Central memory CD8-positive, alpha-beta T cell (primary cell): ENCODE measurements at places on chromosomes 13 and 19.

DNA sequence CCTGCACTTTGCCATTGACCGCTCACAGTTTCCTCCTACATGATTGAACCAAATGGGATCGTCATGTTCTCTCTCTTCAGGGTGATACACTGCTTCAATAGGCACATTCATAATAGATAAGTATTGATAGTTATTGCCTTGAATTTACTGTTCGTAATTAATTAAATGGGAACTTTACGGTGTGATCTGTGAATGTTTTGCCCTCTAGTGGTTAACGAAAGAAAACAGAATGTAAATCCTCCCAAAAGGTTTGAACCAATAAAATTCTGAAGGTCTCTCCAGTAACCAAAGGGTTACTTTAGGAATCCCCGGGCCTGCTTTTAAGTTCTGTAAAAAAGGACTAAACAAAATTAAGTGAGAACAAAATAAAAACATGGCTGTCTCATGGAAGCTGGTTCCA is 389.3 kb downstream of the DACH1 start:
- DNase-seq = no peak

DNA sequence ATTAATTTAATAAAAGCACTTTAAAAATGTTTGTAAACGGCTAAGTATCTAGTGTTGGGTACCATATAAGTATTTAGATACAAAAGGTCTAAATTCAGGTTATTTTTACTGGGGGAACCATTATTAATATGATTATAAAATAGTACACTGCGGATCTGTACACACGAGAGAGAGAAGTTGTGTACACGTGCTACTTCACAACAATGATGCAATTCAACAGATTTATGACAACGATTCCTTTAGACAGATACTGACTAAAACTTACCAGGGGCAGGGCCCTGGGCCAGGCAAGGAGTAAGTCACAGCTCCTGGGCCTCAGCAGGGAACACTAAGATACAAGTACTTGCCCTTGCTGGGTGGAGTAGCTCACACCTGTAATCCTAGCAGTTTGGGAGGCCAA is 29.1 kb upstream of the TPTE2 start:
- no peak for DNase-seq

DNA sequence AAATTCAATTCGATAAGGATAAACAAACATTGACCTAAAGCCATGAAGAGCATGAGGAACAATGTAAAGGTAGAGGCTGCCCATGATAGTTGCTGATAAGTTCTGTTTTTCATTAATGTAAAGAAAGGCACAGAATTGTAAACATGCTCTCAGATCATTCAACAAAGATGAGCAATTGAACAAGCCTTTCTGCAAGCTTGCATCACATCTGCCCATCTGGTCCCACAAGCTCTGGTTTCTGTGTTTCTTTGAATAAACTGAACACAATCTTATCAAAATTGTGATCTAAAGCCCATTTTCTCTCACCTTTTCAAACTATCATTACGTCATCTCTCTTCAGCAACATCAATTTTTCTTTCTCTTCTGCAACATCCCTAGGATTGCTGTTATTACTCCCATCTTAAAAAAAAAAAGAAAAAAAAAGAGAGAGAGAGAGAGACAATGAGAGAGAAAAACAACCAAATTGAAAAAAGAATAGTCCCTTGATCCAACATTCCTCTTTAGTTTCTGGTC is 487.2 kb upstream of the GPC6 start:
- no peak for DNase-seq

GRCh38 chr13:105442949-105443699 is 1092.3 kb downstream of the EFNB2 start:
- DNase-seq = no peak

DNA sequence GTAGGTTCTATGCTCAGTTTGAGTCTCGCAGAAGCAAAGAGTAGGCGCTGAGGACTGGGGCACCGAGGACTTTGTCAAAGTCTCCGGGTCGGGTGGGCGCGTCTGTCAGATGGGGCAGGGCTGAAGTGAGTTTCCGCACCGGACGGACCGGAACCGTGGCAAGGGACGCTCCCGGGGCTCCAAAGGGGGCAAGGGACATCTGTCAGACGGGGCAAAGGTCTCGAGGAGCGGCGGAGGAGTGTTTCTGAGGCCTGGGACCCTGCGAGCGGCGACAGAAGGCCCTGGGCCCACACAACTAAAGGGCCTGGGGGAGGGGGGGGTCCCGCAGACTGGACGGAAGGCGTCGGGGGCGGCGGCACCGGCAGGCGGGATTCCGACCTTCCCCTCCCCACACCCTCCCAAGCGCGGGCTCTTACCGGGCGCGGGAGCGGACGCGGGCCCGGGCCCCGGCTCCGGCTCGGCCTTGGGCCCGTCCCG is 13.3 kb upstream of the AKAP8L start:
- DNase-seq = no peak

DNA sequence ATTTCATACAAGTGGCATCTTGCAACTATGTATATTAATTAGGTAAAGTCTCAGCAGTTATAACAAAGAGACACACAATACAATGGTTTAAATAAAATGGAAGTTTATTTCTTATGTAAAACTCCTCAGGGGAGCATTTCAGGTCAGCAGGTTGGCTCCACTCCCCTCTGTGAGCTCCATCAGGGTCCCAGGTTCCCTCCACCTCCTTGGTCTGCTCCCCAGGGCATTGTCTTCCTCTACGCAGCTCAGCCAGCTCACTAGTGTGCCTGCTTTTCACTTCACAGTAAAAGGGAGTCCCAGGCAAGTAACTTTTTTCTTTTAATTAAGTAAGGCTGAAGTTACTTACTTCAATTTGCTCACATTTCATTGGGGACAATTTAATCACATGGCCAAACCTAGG is 135.3 kb upstream of the FNDC3A start:
- no peak for DNase-seq

DNA sequence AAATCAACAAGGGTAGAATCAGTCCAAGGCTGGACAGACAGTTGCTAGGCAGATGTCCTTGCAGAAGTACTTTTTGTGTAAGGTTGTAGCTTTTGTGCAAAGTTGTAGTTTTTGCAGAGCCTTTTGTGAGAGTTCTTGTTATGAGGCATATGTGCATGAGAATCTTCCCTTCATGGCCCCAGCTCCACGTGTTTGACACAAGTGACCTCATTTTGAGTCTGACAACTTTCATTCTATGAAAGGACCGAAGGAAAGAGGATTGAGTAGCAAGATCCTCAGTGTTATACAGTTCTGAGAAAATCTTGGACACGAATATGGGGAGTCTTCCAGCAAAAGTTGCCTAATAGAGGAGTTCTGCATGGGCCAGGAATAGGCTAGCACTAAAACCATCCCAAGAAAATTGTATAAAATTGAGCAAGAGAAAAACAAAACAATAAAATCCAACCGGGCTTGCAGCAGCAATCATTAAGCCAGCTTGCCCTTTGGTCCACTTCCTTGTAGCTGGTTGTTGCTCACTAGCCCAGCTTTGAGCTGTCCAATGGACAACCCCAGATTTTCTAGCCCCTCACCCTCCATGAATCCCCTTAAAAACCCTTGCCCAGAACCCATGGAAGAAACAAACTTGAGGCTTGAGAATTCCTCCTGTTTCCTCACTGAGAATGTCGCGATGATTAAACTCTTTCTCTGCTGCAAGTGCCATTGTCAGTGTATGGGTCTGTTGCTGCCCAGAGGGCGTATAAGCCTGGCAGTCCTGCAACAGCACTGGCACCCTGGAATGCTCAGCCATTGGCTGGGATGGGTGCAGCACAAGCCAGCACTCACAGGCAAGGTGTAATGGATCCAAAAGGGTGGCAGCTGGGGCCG is 6.5 kb downstream of the EPSTI1 start:
- DNase-seq = no peak

- no peak for DNase-seq
Observed at GRCh38 chr13:109817591-109818535, 31.5 kb upstream of the IRS2 start.

GRCh38 chr19:33621811-33622504 is at the start of gene CHST8:
TSS of gene CHST8 (plus strand) at chr19:33621953. CDS start at chr19:33689262, 67,309 bp downstream.
- DNase-seq = no peak

GRCh38 chr13:79937311-79937710 is 403.6 kb downstream of the SPRY2 start:
- DNase-seq = no peak

- DNase-seq = no peak
Observed at GRCh38 chr13:66805657-66806056, 424.5 kb downstream of the PCDH9 start.

DNA sequence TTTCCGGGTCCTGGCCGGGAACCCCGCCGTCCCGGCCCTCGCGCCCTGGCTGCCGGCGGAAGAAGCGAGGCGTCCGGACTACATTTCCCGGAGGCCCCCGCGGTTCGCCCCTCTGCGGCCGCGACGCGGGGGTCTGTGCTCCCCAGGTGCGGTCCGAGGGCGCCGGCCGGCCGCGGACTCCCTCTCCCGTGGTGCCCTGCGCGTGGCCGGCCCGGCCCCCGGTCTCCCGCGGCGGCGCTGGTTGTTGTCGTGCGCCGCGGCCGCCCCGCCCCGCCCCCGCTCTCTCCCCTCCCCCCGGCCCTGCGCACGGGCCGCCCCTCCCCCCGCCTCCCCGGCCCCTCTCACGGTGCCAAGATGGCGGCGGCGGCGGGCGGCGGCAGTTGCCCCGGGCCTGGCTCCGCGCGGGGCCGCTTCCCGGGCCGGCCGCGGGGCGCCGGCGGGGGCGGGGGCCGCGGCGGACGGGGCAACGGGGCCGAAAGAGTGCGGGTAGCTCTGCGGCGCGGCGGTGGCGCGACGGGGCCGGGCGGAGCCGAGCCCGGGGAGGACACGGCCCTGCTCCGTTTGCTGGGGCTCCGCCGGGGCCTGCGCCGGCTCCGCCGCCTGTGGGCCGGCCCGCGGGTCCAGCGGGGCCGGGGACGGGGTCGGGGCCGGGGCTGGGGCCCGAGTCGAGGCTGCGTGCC is at the start of gene KMT2B:
KMT2B (plus strand) TSS at position 339 of the 680 bp plus-strand sequence; CDS start at position 355, 16 bp downstream.
- DNase-seq = no peak

DNA sequence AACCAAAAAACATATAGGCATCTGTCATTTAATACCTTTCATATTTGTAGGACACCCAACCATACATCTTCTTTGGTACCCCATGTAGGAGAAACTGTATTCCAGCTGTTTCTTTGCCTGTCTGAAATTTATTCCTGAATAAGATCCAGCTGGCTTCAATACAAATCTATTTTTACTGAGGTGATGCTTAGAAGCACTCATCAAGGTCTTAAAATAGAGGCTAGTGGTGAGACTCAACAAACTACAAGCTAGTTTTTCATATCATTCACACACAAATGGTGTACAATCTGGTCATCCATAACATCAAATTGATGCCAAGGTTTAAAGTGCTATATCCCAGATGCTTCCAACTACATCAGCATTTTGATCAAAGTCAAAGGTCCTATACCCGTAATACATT is 1071.3 kb upstream of the MIR17HG start:
- DNase-seq = no peak

GRCh38 chr19:2334426-2334825 is 5.9 kb downstream of the SPPL2B start:
- DNase-seq = no peak

DNA sequence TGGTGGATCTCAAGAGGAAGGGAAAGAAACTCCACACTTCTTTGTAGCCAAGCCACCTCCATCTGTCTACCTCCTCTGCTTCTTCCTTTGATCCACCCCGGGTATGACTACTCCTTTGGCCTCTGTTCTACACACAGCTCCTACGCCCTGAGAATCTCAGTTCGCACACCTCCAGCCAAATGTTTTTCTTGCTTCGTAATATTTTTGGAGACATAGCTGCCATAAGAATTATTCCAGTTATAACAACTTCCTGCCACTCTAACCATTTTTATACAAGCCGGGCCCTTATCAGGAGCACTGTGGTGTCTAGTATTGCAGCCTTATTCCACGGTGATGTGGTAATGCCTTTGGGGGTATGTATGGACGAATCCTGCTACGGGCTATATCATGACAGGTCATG is 126.7 kb downstream of the STARD13 start:
- DNase-seq = no peak

GRCh38 chr13:113835461-113836270 is 28.2 kb downstream of the GAS6 start:
- no peak for DNase-seq

GRCh38 chr13:41150058-41150457 is 17.5 kb upstream of the KBTBD6 start:
- no peak for DNase-seq

GRCh38 chr19:43699506-43700394 is 16.1 kb upstream of the IRGC start:
- DNase-seq = no peak

DNA sequence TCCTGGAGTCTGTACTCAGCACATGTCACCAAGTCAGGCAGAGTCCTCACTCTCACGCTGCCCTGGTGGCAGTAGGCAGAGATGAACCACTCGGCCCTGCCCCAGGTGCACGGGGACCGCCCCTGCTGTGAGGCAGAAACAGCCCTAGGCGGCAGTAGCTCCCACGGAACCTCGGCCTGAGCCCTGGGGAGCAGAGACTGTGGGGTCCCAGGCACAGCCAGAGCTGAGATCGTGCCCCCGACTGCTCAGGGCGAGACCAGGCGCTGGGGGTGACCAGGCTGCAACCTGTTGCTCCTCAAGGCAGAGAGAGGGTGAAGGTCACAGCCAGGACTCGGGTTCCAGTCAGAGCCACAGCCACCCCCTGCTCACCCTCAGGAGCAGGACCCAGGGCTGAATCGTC is 34.9 kb downstream of the AP1M1 start:
- DNase-seq = no peak

GRCh38 chr13:93462151-93462550 is 235.5 kb downstream of the GPC6 start:
- no peak for DNase-seq

- DNase-seq = no peak
Observed at GRCh38 chr19:18093439-18094161, 4.0 kb upstream of the MAST3 start.

DNA sequence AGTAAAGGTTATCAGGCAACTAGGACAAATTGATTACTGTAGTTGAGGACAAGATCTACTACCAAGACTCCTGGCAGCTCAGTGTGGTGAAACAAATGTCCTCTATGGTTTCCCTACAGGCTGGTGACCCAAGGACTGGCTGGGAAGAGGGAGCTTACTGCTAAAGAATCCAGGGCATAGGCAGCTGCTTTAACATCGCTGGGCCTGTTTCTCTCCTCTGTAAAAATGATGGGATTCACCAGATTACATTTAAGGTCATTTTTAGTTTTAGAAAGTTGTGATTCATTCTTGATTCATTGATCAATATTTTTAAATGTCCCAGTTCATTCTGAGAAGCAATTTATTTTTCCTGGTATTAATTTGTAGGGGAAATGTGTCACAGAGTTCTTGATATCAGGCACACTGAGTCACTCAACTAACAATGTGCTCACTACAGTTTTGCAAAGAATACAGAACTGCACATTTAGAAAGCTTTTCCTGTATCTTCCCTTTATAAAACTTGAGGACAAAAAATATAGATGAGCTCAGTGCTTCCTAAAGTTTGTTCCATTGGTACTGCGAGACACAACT is 19.6 kb upstream of the FAM124A start:
- DNase-seq = no peak

GRCh38 chr19:30916238-30916637 is 433.0 kb downstream of the TSHZ3 start:
- DNase-seq = no peak

DNA sequence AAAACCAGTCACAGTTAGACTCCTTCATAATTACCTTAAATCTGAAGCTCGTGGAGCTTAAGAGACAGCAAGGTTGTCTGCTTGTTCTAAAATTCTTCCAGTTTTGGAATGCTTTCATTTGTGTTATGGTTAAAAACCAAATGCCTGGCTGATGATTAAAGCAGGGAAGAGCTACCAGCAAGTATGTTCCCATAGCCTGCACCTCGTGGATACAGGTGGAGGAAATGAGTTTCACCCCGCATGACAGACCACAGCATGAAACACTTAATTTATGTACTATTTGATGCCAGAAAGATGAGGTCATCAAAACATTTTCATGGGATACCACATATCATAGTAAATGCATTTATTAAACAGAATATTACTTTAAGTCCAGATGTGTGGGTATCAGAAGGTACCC is 416 bp upstream of the DOCK9 start:
- DNase-seq = no peak
